Naive thymus-derived CD4-positive, alpha-beta T cell (primary cell): ENCODE measurements at places on chromosomes 12 and 14.

DNA sequence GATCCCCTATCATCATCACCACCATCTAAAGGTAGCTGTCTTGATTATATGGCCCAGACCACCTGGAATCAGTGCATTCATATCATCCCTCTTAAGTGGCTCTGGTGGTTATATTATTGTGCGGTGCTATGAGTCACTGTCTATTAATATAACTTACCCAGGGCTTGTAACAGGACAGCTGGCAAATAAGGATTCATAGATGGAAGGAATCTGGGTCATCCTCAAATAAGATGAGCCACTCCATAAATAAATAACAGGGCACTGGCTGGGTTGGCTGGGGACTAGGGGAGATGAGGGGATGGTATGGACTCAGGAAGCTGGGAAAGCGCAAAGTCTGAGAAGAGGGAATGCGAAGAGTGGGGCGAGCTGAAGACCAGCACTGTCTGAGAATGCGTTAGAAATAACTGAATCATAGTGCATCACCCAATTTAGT is 216.1 kb downstream of the NUAK1 start:
- H3K27ac ChIP-seq = no peak overlapping the region
- H3K4me3 ChIP-seq = no peak overlapping the region
- DNase-seq = no peak
- H3K4me1 ChIP-seq = no peaks in the 10 kb centered on the region

DNA sequence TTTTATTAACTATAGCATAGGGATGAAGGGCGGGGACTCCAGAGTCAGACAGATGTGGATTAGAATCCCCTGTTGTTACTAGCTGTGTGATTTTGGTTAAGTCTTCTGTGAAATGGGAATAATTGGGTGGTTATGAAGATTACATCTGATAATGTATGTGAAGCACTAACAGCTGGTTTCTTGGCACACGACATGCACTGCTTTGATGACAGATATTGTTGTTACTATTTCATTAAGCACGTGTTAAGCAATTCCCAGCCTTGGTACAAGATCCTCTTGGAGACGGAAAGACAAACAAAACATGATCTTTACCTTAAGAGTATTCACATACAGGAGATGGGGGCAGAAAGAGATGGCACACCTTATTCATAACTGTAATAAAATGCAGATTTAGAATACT is 7.9 kb downstream of the PPFIBP1 start:
- H3K27ac ChIP-seq = no peak overlapping the region
- H3K4me1 ChIP-seq = peaks cover 11% of the 10 kb centered on the region
- no peak for DNase-seq
- no peak overlapping the region for H3K4me3 ChIP-seq
- H3K36me3 ChIP-seq = no peaks in the 10 kb centered on the region

DNA sequence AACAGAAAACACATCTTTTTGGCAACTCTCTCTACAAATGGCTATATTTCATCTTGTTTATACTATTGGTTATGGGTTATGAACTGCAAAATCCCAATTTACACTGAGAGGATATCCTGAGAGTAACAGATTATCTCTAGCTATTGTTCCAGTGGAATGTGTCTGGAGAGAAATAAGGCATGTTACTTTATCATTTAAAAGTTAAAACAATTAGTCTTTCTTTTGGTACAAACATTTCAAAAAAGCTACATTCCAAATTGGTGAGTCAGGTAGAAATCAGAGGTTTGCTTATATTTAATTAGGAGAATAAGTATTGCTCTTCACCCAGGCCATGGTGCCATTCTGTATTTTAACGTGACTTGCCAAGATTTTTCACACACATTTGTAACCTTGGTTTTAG is 411.6 kb downstream of the CCER1 start:
- H3K27ac ChIP-seq = no peak overlapping the region
- H3K36me3 ChIP-seq = no peaks in the 10 kb centered on the region
- DNase-seq = no peak

DNA sequence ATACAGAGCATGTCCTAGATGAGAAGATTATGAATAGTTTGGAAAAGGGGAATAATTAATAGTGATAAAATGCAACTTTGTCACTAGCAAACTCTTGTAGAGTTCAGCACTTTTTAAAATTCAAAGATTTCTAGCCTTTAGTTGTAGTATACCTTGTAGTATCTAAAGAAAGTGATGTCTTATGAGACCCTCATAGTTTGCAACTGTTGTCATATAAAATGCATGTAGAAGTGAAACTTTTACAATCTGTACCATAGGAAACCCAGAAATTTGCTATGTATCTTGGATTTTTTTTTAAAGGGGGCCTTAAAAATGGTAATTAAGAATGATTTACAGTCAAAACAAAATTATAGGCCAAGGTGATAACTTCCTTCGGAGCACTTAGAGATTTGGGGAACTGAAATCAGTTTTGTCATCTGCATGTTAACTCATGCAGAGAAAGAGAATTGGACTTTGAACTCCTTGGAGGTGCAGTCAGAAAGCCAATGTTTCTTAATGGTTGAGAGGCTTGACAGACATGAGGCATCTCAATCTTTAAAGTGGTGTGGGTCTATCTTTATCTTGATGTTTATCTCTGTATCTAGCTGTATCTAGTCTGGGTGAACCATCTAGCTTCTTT is 1.3 kb downstream of the LRRK2 start:
- H3K27ac ChIP-seq = no peak overlapping the region
- DNase-seq = no peak
- no peaks in the 10 kb centered on the region for H3K27me3 ChIP-seq
- no peaks in the 10 kb centered on the region for H3K4me1 ChIP-seq
- H3K4me3 ChIP-seq = no peak overlapping the region
- H3K36me3 ChIP-seq = no peaks in the 10 kb centered on the region

DNA sequence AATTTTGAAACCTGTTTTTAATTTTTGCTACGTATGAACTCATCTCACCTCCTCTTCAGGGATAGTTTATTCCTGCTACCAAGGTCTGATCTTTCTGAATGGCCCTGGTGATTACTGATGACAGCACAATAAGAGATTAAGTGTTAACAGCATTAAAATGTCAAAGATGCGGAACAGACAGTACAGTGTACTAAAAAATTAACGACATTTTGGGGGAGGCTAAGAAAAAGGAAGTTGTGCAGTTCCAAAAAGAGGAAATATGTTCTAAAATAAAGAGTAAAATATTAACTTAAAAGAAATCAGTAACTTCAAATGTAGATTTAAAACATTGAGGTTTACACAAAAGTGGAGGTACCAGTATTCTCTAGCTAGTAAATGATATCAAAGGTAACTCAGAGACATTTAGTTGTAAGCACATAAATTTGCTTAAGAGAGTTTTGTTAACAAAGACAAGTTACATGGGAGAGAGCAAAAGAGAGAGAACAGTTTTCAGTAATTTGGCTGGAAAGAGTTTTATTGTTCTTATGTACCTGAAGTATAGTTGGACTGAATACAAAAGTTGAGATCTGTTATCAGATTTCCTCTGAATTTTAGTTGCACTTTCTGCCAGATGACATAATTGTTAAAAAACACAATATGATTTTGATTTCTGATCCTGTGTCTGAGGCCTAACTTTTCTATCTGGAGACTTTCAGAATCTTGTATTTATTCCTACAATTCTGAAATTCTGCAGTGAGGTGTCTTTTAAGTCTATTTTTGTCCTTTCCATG is 4.2 kb upstream of the CLECL1 start:
- H3K4me1 ChIP-seq = peaks cover 30% of the 10 kb centered on the region
- no peak for DNase-seq
- H3K36me3 ChIP-seq = no peaks in the 10 kb centered on the region
- H3K27ac ChIP-seq = peak overlapping the region; percentile 69
- H3K4me3 ChIP-seq = peak overlapping the region; percentile 19

- H3K4me1 ChIP-seq = no peaks in the 10 kb centered on the region
- no peaks in the 10 kb centered on the region for H3K36me3 ChIP-seq
- DNase-seq = no peak
These were observed 1184.2 kb downstream of the FLRT2 start for GRCh38 chr14:86714153-86714552.

DNA sequence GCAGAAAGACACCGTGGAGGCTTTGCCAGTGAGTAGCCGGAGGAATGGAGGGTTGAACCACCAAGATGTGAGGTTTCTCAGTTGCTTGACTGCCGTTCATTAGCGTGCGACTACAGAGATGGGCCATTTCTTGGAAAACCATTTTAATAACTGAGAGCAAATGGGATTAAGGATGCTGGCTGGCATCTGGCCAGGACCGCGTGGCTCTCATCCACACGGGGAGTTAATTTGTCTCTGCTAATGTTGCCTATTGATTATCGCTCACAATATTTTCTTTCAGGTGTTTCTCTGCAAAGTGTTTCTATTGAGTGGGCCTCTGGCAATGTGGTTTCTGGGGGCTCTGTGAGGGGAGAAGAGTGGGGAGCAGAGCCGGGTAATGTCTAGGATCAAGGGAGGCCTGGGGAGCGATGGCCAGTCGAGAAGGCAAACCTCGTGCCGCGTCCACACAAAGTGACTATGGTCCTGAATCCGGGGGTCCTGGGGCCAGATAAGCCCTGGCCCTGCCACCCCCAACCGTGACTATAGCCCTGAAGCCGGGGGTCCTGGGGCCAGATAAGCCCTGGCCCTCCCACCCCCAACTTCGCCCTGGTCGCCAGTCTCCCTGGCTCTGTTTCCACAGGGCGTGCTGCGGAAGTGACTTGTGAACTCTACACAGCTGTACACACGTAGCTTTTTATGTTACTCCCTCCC is 110.6 kb downstream of the PRMT8 start:
- DNase-seq = no peak
- no peaks in the 10 kb centered on the region for H3K27me3 ChIP-seq
- H3K4me1 ChIP-seq = no peaks in the 10 kb centered on the region
- no peak overlapping the region for H3K27ac ChIP-seq
- H3K36me3 ChIP-seq = no peaks in the 10 kb centered on the region

GRCh38 chr14:72499746-72500145 is 394.2 kb downstream of the DPF3 start:
- DNase-seq = no peak
- no peaks in the 10 kb centered on the region for H3K4me1 ChIP-seq
- H3K4me3 ChIP-seq = no peak overlapping the region
- no peaks in the 10 kb centered on the region for H3K27me3 ChIP-seq

DNA sequence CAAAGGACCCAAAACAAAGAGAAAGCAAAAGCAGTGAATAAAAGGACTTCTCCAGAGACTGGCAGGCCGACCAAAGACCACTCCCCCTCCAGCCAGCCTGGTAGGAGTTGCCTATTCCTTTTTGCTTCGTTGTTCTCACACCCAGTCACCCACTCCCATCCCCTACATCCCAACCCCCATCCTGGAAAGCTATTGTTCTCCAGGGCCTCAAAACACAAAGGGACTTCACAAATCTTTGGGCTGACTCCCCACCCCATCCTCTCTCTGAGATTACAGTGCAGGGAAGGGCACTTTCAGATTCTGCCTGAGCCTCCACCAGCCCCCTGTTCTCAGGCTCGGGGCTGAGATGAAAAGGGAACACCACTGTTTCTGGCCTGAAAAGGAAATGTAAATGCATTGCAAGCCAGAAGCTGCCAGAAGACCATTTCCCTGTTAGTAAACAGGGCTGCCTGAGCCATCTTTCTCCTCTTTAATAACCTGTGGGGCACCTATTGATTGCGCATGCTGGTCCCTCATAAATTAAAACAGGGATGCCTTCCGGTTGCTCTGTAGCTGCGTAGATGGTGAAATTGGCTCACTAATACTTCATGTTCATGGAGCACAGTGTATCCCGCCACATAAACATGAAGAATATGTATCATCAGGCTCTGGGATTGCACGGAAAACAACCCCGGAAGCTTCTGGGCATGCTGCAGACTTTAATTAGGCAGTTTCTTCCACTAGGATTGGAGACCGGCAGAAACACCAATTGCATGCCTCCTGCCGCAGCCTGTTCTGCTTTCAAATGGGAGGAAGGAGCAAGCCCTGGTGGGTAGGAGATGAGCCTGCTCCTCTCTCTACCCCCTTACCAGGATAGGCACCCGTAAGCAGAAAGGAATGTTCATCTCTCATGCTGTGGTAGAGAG is 130.3 kb upstream of the FUT8 start:
- H3K4me1 ChIP-seq = peaks cover 23% of the 10 kb centered on the region
- peak overlapping the region; percentile 58 for H3K27ac ChIP-seq
- no peaks in the 10 kb centered on the region for H3K36me3 ChIP-seq

- H3K4me1 ChIP-seq = peaks cover 70% of the 10 kb centered on the region
- no peak for DNase-seq
- no peaks in the 10 kb centered on the region for H3K27me3 ChIP-seq
- peak overlapping the region; percentile 81 for H3K4me3 ChIP-seq
These were observed 3.1 kb downstream of the HDAC7 start for GRCh38 chr12:47816403-47817271.

DNA sequence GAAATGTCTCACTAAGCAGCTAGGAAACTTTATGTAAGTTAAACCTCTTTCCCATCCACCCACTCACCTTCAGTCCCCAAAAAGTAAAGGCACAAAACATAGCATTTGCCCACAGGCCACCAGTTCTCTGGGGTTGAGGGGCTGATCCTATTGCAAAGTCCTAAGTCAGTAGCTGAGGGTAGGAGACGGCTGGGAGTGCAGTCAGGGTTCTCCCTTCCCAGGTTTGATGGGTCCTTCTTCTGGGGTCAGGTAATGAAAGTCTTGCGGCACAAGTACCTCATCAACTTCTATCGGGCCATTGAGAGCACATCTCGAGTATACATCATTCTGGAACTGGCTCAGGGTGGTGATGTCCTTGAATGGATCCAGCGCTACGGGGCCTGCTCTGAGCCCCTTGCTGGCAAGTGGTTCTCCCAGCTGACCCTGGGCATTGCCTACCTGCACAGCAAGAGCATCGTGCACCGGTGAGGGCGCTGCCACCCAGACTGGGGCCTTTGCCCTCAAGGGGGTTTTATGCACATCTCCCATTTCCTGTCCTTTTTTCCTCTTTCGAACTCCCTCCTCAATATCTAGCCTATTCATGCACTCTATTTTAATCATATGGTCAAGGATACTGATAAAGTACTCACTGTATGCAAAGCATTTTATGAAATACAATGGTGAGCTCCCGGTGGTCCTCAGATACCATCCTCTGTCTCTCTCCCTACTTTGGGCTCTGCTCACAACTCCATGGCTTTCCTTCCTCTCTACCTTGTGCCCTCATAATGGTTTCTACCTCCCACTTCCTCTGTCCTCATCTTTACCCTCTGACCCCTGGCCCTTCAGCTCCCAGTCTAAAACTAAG is 986 bp downstream of the TSSK4 start:
- H3K4me3 ChIP-seq = no peak overlapping the region
- H3K4me1 ChIP-seq = peaks cover 4% of the 10 kb centered on the region
- H3K27ac ChIP-seq = no peak overlapping the region
- H3K36me3 ChIP-seq = peaks cover 58% of the 10 kb centered on the region
- no peak for DNase-seq

GRCh38 chr12:97471194-97471593 is 8.6 kb downstream of the RMST start:
- H3K27ac ChIP-seq = no peak overlapping the region
- DNase-seq = no peak
- H3K4me1 ChIP-seq = no peaks in the 10 kb centered on the region
- no peaks in the 10 kb centered on the region for H3K36me3 ChIP-seq
- H3K27me3 ChIP-seq = no peaks in the 10 kb centered on the region
